ENCODE measurements at places on chromosomes 7 and 10.

- no peak for DNase-seq
Measured at GRCh38 chr10:7157091-7157490, 253.7 kb downstream of the SFMBT2 start.

DNA sequence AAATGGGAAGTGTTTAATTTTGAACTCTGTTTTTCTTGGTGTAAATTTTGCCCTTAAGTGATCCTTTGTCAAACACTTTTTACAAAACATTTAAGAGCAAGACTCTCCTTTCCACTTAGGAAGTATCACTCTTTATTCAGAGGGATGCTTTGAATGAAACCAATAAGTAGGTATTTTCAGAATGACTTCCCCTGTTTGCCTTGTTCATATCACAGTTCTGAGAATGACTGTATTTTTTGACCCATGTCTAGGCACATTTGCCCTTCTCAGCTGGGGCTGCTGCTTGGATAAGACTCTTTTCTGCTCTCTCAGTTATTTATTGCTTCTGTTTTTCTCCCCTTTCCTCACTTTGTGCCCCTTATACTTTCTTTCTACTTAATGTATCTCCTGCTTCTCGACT lies 98.2 kb downstream of the CCNY start:
- no peak for DNase-seq

GRCh38 chr10:64101606-64102263 lies 580.5 kb downstream of the REEP3 start:
- DNase-seq = no peak

DNA sequence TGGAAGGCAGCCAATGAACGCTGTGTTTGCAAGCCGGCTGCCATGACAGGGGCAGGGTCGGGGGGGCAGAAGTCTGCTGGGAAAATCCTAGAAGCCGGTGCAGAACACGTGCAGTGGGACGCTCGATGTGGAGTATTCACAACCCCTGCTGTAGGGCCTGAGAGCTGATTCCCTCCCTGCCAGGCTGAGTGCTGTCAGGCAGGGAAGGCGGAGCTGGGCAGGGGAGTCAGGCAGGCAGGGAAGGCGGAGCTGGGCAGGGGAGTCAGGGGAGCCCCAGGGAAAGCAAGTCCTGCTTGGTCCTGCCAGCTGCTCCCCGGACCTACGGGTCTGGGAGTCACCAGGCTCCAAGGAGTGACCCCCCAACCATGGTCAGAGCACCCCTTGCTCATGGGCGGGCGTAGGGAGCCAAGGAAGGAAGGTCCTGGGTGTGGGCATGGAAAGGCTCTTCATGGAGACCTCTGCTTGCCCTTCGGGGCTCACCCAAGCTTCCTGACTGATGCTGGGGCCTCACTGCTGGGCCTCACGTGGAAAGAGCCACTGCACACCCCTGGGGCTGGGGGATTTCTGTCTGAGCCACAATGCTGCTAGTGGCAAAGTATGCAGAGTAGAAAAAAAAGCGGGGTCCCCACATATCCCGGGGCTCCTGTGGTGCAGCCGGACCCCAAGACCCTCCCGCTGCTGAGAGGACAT lies 4.2 kb downstream of the CNPY1 start:
- no peak for DNase-seq

GRCh38 chr7:131959106-131959812 lies 402.8 kb upstream of the PODXL start:
- no peak for DNase-seq

DNA sequence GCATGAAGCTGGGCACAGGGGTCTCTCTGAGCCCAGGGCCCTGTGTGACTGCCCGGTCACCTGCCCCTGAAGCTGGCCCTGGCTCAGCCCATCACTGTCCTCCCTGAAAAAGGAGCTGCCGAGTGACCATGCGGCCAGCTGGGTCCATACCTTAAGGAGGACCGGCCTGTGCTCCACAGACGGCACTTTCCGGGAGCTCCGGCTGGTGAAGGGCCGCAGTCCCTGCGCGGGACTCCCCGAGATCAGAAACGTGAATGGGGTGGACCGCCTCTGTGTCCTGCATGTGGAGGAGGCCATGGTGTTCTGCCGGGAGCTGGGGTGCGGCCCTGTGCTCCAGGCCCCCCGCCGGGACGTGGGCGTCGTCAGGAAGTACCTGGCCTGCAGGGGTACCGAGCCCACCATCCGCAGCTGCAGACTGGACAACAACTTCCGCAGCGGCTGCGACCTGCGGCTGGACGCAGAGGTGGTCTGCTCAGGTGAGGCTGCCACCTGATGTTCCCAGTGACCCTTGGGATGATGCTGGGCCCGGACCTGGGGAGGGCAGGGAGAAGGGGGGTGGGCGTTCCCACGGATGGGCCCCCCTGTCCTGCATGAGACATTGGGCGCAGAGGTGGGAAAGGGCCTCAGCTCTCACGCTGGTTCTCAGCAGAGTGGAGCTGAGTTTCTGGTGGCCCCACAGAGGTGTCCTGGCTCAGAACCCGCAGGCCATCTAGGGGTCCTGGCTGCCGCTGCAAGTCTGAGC lies 3.5 kb downstream of the SCART1 start:
- DNase-seq = no peak
